ENCODE measurements at places on chromosomes 7 and 10. TPM values are rescaled to one million over a fixed set of nuclear protein-coding genes. Genes with fewer than 3 reads are reported as not detected.
A peak's percentile ranks its signal among the peaks of the same experiment; 100 is the strongest.

DNA sequence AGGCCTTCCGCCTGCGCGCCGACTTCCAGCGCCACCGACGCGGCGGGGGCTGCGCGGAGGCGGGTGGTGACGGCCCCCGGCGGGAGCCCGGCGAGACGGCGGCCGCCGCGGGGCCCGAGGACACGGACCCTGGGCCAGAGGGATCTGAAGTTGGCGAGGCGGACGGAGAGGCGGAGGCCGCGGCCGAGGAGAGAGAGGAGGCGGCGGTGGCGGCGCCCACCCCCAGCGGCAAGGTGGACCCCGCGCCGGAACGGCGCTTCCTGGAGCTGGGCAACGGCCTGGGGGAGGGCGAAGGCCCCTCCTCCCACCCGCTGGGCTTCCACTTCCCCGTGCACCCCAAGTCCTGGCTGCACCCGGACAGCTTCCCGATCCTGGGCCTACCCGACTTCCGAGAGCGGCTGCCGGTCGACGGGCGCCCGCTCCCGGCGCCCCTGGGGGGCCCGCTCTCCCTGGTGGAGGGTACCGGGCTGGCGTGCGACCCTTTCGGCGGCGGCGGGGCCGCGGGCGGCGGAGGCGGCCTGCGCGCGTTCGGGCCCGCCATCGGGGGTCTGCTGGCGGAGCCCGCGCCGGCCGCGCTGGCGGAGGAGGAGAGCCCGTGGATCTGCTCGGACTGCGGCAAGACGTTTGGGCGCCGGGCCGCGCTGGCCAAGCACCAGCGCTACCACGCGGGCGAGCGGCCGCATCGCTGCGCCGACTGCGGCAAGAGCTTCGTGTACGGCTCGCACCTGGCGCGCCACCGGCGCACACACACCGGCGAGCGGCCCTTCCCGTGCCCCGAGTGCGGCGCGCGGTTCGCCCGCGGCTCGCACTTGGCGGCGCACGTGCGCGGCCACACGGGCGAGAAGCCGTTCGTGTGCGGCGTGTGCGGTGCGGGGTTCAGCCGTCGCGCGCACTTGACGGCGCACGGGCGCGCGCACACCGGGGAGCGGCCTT is 16.2 kb downstream of the ZNF316 start:
- DNase-seq = no peak

- no peak for DNase-seq
Observed at GRCh38 chr7:140267381-140268226, 90.8 kb upstream of the KDM7A start.

- no peak for DNase-seq
Observed at GRCh38 chr10:88979153-88979562, 11.4 kb upstream of the FAS start.

GRCh38 chr10:36717118-36717517 is 408.3 kb upstream of the ANKRD30A start:
- no peak for DNase-seq

DNA sequence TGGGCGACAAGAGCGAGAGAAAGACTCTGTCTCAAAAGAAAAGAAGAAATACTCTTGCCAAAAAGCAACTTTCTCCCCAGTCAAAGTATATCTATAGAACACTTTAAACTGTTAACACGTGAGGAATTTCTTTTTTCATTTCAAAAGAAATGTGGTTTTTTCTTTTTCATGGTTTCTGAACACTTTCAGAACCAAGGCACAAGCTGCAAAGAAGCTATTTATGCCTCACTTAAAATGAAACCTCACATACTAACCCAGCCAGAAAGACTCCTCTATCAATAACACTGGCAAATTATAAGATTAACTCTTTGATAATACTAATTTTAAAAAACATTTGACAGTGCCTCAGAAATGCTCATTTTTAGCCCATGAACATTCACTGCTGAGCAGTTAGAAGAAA is 20.9 kb downstream of the TBX20 start:
- DNase-seq = no peak

DNA sequence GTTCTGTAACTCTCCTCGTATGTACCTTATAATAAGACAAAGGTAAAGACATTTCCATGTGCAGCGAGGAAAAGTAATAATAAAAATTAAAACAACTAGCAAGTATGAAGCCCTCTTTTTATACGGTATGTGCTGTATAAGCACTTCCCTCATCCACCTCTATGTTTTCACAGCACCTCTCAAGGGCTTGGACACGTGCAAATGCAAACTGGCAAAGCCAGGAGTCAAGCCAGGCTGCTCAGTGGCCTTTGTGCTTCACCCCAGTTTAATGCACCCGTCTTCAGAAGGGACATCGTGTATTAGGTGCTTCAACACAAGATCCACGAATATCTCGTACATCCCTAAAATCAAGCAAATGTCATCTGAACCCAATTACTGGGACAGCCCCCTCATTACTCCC is 1.3 kb upstream of the DGKI start:
- DNase-seq = no peak

GRCh38 chr10:1154531-1155295 is 98.5 kb downstream of the WDR37 start:
- no peak for DNase-seq

- no peak for DNase-seq
Observed at GRCh38 chr7:84076219-84076618, 118.4 kb downstream of the SEMA3A start.

DNA sequence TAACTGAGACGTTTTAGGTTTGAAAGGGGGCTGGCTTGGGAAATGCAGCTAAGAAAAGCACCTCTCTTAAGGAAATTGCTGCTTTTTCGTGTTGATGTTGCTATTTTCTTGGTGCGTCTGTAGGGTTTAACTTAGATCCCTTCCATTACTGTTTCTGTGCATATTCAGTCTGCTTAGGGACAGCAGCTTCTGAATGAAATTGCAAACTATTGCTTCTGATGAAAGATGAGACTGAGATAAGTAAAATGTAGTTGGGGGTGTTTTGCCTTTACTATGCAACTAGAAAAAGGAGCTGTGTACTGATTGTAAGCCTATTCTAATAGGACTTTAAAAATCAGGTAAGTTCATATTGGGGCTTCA is 772 bp downstream of the HDAC9 start:
- no peak for DNase-seq

GRCh38 chr7:116912269-116912909 is 40.9 kb upstream of the ST7 start:
- no peak for DNase-seq

- no peak for DNase-seq
Observed at GRCh38 chr10:42691361-42692120, 53.2 kb upstream of the ZNF33B start.

- no peak for DNase-seq
Observed at GRCh38 chr10:44233561-44234482, 151.1 kb downstream of the CXCL12 start.

DNA sequence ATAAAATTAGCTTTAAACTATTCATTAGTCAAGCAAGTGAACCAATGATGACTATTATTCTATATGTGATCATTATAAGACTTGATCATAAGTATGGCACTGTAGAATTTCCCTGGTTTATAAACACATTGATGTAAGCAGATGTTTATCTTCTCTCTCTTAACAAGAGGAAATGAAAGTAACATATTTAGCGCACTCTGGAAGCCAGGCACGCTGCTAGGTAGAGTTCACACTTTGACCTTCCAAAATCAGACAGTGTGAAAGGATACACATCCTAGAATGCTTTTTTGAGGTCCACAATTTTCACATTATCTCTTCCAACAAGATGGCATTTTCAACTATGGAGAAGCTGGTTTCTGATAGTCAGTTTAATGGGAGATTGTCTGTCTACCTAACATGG is 529.4 kb upstream of the IGFBP3 start:
- DNase-seq = no peak

DNA sequence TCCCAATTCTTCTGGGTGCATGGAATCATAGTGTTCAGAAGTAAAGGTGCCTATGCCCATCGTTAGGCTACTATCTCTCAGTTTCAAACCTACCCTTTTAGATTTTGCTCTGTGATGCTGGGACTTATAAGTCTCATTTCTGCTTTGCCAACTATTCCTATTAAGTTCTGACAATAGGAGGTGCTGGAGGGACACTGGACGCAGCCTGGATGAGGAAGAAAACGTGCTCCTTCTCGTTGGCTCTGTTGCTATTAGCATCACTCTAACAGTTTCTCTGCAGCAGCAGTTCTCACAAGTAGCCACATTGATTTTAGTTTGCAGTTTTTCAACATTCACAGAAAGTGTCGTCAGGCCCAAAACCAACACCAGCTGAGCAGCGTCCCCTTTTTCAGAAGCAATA is 72.4 kb downstream of the ABCC2 start:
- DNase-seq = no peak

DNA sequence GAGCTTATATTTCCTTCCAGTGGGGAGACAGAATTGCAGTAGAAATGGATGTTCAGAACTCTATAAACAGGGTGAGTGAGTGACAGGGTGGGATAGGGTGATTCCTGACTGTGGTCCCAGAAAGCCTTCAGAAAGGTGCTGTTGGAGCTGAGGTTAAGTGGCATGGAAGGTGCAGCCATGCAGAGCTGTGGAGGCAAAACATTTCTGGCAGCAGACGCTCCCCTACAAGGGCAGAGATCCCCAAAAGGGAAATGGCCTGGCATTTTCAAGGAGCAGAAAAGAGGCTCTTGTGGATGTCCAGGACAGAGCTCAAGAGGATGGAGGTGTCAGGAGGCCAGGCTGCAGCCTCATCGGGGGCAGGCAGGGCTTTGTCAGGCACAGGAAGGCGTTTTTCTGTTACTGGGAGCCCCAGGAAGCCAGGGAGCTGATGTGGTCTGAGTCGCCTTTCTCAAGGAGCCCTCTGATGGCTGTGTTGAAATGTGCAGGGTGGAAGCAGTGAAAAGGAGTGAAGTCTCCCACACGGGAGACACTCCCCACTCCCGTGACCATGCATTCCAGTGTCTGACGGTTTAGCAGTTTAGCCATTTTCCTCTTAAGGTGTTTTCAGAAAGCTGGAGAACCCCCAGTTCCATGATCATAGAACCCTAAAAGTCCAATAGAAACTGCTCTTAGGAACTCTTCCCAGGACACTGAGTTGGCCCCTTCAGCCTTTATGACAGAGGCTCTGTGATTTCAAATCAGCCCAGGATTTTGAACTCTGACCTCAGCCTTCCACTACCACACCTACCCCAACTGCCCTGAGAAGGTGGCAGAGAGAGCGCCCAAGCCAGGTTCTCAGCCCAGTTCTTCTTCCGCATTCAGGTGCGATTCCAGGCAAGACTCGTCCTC is 96.2 kb downstream of the C10orf105 start:
- DNase-seq = no peak

GRCh38 chr10:70350501-70350900 is 31.9 kb downstream of the LRRC20 start:
- DNase-seq = peak; percentile 52

GRCh38 chr10:15035385-15036301 is 8.1 kb upstream of the OLAH start:
- peak; percentile 21 for DNase-seq

GRCh38 chr7:17069146-17069545 is 187.4 kb upstream of the AGR3 start:
- no peak for DNase-seq

DNA sequence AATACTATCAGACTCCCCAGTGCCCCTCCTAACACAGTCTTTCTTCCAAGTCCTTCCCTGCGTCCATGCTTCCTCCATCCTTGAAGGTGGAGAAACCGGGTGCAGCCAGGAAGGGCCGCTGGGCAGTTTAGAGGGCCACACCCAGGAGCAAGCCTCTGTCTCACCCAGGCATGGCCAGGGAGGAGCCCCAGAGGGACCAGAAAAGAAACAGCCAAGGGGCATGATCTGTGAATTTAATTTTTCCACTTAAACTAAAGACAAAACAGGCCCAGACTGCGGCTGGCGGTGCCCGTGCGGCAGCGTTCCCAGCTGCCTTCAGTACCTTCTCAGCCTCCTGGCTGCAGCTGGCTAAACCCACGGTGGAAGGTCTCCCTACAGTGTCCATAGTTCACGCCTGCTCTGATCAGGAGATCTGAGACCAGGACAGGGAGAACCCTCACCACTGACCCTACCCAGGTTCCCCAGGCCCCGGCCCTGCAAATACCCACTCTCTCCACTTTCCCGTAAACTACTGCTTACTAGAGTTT is 12.9 kb downstream of the UNCX start:
- DNase-seq = no peak

- no peak for DNase-seq
Observed at GRCh38 chr10:128165536-128165935, 39.3 kb upstream of the MKI67 start.

DNA sequence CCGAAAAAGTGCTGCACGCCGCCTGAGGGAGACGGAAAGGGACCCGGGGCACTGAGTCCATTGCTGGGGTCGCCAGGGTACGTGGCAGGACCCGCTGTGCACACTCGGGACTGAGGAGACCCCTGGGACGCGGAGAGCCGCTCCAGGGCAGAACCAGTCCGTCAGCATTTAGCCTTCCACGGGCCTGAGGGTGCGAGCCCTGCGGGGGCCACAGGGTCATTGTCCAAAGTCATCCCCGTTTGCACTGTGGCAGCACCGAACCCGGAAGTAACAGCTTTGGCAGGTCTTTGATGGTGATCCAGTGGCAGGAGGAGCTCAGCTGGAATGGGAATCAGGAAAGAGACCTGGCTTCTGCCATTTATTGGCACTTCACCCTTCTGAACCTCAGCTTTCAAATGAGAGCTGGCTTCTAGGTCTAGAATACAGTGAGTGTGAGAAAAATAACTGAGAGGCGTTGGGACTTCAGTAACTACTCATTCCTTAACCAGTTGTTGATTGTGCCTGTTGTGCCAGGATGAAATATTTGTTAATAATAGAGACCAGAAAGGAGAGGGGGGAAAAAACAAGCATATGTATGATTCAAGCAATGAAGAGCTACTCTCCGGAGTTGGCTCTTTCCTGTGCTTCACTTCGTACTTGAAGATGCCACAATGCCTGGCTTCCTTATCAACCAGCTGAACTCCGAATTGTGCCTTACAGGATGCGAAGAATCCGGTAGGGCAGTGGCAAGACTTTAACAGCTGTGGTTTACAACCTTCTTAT is 811 bp upstream of the ARHGAP12 start:
- DNase-seq = peak; percentile 67

DNA sequence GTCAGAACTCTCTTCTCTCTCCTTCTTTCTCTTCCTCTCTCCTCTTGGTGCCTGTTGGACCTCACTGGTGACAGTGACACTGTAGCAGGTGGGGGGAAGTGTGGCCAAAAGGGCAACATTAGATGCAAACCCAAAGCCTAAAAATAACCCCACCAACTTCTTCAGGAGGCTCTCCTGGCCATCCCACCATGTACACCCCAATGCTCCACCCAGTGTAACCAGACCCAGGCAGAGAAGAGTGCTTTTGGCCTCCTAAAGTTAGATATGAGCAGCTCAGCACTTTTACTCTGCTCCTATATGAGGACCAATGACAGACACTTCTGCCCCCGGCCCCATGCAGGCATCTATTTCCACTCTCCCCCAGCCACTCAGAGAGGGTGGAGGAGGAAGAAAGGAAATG is 5.5 kb downstream of the MYOZ1 start:
- DNase-seq = peak; percentile 74

- no peak for DNase-seq
Observed at GRCh38 chr7:89023877-89024276, 228.3 kb upstream of the TEX47 start.

Gene COX15
- 28.1 TPM for total RNA-seq

Gene CYP17A1
- not detected for total RNA-seq

Gene CUL1
- total RNA-seq = 82.3 TPM

Gene C7orf57
- total RNA-seq = not detected

Gene CTTNBP2
- 1.8 TPM for total RNA-seq

Gene VWC2
- not detected for total RNA-seq

Gene NRAP
- 1,471 TPM for total RNA-seq

Gene SEMA4G
- total RNA-seq = 0.46 TPM

Gene HEPACAM2
- total RNA-seq = not detected

Gene HMX2
- not detected for total RNA-seq

Gene SOSTDC1
- total RNA-seq = not detected

Gene PKD2L1
- not detected for total RNA-seq

Gene BAIAP2L1
- total RNA-seq = 0.82 TPM

Gene NKX1-2
- total RNA-seq = not detected
